ENCODE measurements at places on chromosomes 4 and X.

- DNase-seq, result no peak
Observed at GRCh38 chr4:40265910-40266274, 69.1 kb downstream of the RHOH start.

GRCh38 chr4:177809791-177810190 is 367.6 kb upstream of the AGA start:
- no peak for DNase-seq

DNA sequence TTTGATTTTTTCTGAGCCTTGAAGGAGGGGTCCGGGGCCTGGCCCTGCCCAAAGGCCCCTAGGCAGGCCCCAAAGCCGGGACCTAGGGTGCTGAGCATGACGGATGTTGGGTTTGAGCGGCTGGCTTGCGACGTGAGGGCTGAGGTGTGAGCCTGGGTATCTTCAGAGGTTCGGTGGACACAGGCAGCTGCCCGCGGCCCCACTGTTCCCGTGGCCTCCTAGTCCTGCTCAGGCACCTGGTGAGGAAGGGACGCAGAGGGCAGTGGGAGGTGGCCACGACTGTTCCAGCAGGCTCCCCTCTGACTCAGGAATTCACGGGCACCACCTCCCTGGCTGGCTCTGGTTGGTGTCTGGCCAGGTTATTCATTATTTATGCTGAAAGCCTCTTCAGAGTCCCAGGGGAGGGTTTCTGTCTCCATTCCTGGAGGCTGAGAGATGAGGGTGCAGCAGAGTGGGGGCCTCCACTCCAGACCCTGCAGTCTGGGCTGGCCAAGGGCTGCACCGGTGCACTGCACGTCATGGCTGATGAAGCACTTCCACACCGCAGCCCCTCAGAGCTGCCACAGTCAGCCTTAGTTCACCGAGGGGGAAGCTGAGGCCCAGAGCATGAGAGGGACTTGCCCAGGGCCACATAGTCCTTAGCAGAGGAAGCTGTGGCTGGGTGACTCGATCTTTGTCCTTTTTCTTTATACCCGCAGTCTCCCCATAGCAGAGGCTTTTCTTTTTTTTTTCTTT is 2.2 kb downstream of the MSANTD1 start:
- DNase-seq, result no peak

DNA sequence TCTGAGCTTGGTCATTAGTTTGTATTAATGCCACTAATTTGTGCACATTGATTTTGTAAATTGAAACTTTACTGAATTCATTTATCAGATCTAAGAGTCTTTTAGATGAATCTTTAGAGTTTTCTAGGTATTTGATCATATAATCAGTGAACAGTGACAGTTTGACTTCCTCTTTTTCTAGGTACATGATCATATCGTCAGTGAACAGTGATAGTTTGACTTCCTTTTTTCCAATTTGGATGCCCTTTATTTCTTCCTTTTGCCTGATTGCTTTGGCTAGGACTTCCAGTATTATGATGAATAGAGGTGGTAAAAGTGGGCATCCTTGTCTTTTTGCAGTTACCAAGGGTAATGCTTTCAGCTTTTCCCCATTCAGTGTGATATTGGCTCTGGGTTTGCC is 421.4 kb upstream of the CPXCR1 start:
- DNase-seq, result no peak

GRCh38 chrX:14354521-14354920 is 174.8 kb upstream of the GLRA2 start:
- DNase-seq, result no peak

- DNase-seq, result no peak
Observed at GRCh38 chr4:147078362-147078761, 132.7 kb upstream of the TTC29 start.

DNA sequence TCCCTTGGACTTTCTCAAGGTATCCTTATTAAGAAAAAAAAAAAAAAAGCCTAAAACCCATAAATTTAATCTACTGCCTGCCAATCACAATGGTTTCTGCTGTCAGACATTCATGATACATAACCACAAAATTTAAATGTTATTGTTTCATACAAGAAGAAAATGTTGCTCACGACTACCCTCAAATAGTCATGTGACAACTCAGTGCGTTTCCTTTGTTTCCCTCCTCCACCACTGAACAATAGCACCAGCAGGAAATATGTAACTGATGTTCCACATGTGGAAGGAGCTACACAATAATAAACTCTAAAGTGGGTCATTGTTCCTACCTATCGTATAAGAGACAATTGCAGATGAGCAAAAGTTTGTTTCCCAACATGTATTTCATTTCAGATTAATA is 244.1 kb upstream of the EDNRA start:
- no peak for DNase-seq

All from stimulated activated CD4-positive, alpha-beta T cell treated with anti-CD3 and anti-CD28 coated beads, TNF-alpha, amount 100 ng/mL, for 24 hours (primary cell).